NCI-H146 (cell line): ENCODE measurements at places on chromosomes 12 and 14.

- DNase-seq, result no peak
Measured at GRCh38 chr14:99589031-99589441, 15.0 kb downstream of the CCDC85C start.

DNA sequence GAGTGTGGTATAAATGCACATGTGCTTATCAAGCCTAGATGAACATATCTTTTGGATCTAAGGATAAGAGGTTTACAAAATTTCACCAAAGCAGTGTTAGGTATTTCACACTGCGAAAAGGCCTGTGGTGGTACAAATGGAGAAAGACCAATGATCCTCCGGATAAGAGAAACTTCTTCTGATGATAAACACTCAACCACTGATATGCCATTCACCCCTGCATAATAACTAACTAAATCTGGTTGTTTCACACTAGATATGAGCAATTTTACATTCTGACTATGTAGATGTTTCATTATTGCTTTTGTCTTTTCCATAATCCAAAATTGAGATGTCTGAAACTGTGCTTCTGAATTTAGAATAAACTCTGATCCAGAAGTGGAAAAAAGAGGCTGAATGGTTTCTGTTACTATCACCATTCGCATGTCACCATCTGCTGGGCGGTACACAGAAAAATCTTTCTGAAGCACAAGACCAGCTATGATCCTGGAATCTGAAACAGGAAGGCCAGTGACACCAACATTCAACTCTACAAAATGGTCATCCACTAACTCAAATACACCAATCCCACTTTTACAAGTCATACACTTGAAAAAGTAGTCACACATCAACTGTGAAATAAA is 1.3 kb downstream of the BBS10 start:
- DNase-seq, result peak; percentile 8

GRCh38 chr12:67921286-67921685 is 68.0 kb upstream of the IFNG-AS1 start:
- DNase-seq, result no peak

- no peak for DNase-seq
Measured at GRCh38 chr12:106115440-106115839, 23.3 kb downstream of the NUAK1 start.

DNA sequence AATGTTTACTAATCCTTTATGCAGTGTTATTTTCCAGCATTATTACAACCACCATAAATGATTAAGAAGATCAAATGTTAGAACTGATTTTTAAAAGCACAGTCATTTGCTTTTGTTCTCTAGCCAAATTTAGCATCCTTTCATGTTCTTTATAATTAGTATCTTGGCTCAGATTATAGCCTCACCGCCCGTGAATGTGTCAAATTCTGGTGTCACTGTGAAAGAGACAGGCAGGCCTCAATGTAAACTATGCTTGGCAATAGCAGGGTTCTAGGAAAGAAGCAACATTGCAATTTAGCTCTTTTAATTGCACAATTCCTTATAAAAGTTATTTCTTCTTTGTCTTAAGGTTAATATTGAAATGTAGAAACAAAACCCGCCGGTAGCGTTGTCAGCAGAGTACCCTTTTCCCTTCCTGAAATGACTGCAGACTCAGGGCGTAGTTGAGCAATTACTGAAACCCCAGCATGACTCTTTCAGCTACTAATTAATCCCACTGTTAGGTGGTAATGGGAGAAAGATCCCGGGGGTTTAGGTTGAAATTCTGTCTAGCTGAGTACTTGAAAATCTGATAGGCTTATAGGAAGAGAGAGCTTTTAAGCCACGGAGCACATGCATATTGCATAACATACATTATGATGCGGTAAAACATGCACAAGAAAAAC is 1600.5 kb upstream of the SEL1L start:
- DNase-seq, result peak; percentile 72

DNA sequence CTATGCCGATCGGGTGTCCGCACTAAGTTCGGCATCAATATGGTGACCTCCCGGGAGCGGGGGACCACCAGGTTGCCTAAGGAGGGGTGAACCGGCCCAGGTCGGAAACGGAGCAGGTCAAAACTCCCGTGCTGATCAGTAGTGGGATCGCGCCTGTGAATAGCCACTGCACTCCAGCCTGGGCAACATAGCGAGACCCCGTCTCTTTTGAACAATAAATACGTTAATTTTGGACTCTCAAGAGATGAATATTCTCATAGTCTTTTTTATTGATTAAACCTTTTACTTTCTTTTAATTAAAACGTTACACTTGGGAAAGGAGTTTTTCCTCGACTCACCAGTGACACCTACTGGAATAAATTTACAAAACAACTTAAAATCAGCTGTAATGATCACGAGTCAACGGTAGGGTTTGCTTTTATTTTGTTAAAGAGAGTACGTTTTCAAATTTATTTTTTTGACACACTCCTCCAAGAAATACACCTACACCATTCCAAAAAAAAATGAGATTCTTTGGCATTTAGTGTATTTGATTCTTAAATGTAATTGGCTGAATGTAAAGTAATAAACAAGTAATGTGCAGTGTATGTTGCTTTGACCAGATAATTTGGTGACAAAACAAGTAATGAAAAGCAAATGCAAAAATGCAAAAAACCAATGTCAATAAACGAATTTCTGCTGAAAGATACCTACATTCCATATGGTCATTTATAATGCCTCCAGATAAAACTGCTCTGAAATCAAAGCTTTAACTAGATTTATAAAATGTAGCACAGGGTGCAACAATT is 687 bp upstream of the RPS29 start:
- DNase-seq, result peak; percentile 59

GRCh38 chr14:100694579-100695422 is 31.9 kb upstream of the DLK1 start:
- DNase-seq, result no peak

- DNase-seq, result no peak
Measured at GRCh38 chr12:71250166-71250565, 92.4 kb upstream of the TSPAN8 start.

DNA sequence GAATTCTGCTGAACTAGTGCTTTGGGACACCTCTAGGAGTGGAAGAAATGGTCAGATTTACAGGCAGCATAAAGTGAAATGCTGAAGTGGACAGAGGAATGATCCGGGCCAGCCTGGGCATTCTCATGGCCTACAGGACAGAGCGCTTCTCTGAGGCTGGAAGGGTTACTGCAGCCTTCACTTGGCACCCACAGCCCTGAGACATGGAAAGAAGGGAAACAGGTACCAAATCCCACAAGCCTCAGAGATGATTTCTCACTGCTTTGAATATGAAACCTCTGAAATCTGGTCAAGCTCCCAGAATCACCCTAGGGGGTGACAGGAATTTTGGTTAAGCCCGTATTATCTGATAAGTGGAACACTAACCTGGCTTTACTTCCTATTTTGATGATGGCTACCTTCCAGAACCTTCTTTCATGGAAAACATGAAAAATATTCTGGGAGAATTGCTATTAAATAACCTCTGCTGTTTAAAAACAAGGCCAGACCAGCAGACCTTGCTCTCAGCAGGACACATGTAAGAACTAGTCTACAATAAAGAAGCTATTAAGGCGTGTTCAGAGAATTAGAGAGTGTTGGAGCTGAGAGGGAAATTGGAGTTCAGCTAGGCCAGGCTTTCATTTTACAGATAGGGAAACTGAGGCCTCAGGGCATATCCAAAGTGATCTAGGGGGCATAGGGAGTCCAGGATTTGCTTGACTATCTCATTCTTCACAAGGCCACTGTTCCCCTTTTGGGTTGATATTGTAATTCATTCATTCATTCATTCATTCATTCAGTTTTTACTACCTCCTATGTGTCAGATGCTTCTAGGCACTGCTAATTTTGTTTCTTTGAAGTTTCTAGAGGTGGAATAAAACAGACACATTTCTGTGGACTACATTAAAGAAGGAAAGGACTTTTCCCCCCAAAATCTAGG is 281.5 kb downstream of the ZFP36L1 start:
- DNase-seq, result no peak

- DNase-seq, result peak; percentile 51
Measured at GRCh38 chr12:6768990-6769389, 2.8 kb downstream of the PTMS start.

DNA sequence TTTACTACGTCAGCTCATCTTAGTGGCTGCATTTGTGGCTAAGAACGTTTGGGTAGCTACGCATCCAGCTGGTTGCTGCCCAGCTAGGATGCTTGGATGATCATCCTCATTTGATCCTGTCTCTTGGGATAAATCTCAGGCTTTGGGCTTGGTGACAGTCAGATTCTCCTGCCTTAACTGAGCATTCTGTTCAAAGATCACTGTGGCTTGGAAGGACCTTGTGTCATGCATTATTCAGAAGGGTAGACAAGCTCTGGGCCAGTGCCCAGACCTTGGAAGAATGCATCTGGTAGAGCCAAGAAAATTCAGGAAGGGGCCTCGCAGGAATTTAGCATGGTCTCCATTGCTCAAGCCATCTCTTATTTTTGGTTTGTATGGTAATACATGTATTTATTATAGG is 188.4 kb downstream of the NRXN3 start:
- DNase-seq, result no peak

DNA sequence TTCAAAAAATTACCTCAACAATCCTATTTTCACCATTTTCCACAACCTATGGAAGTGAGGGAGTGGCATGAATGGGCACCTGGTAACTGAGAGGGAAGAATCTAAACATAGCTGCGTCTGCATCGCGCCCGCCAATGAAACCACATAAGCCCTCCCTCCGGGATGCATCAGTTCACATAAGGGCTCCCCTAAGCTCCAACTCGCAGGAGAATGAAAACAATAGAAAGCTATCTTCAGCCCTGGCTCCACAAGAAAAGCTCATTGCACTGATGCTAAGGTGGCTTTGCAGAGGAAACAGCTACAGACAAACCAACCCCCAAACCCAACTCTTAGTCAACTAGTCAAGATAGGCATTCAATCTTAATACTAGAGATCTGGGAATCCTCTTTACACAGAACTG is 173.3 kb downstream of the FOXN3 start:
- no peak for DNase-seq

DNA sequence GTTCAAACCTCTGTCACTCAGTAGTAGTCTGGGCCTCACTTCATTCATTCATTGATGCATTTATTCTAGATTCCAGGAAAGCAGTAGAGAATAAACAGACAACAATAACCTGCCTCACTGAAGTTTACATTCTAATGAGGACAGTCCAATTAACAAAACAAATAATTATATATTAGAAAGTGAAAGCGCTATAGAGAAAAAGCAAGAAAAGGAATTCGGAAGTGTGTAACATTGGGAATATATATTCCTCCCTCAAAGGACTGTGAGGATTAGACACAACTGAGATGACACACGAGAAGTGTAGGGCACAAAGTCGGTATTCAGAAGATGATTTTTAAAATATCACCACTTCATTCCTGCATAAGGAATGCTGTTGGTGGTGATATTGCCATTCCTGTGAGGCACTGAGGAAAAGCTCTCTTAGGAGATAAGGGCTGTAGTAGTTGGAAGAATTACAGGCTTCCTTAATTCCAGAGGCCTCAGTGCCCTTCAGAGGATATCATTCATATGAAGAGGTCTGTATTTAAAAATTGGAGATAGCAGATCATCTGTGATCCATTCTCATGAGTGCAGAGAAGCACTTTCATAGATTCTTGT is 3.9 kb upstream of the DUSP6 start:
- DNase-seq, result no peak

DNA sequence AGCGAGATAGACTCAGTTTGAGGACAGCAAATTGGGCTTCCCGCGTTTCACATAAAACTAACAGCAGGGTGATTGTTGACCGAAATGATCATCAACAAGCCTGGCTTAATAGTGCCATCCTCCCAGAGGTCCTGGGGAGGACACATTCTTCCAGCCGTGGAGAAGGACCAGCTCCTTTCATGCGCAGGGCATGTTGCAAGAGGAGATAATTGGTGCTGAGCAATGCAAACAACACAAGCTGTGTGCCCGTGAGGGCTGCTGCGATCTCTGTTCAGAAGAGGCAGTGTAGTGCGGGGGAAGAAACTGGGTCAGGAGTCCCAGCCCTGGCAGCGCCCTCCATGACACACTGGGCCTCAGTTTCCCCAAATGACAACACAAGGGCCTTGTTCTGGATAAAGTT is 54.3 kb downstream of the CCDC85C start:
- DNase-seq, result peak; percentile 70

- no peak for DNase-seq
Measured at GRCh38 chr12:77924703-77925102, 94.0 kb downstream of the NAV3 start.

DNA sequence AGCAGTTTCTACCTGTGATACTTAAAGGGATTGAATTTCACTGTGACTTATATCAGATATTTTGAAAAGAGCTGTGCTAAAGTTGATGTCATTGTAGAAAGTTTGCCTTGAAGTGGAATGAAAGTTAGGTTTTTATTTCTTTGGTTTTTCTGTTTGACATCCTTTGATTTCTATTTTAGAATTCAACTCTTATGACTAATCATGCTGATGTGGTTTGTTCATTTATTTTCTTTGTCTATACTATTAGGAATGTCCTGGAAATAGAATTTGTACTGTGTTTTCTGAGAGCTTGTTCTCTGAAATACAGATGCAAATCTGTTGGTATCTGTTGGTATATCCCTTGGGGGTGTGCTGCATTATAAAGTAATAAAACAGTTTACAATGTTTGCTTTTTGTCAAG is 3.3 kb downstream of the CNOT2 start:
- no peak for DNase-seq

GRCh38 chr14:52834440-52834842 is 43.0 kb upstream of the GNPNAT1 start:
- no peak for DNase-seq

DNA sequence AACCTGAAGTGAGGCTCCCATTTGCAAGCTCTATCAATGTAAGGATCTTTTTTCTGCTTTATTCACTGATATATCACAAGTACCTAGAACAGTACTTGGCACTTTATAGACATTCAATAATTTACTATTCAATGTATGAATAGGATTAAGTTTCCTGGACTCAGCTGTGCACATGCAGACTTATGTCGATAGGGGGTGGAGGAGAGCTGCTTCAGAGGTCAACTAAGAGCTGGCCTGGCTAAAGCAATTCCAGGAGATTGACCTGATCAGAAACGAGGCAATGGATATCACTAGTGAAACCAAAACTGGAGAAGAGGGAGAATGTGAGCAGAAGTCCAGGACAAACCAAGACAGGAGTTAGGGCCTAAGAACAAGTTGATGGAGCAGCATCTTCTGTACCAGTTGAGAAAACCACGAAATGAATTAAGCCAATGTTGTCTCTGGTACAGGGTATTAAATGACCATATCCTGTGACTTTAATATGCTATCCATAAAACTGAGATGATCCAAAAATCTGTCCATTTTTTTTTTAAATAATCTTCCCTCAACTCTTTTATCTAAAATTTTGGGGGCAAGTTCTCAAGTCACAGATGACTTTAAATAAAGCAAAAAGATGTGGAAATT is 169.2 kb downstream of the PIK3C2G start:
- DNase-seq, result peak; percentile 88

GRCh38 chr14:93675651-93676050 is 112.6 kb downstream of the PRIMA1 start:
- no peak for DNase-seq
